ENCODE measurements at places on chromosomes 12 and 14.

DNA sequence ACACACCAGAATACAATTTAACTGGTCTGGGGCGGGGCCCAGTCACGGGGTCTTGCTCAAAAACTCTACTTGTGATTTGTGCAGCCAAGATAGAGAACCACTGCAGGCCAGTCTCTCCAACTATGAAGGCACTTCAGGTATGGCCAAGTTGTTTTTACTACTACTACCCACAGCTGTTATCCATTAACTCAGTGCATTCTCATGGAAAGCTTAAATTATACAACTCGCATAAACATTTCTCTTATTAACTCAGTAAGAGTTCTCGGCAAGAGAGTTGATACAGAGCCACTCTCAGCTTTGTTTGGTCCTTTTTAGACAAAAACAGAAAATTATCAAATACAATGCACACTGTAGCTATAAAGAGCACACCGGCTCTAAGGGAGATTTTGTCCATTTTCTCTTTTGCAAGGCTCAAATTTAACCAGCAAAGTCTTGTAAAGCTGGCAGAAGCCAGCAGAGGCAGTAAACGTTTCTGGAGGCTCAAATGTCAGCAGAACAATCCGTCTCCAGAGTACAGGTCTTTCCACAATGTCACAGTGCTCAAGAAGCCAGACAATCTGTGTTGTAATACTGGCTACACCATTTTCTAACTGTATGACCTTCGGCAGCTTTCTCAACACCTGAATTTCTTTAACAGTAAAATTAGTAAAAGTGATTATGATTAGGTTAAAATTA is 85.9 kb downstream of the PTGER2 start:
- H3K27ac ChIP-seq: no peak overlapping the region
- H3K4me1 ChIP-seq: no peaks in the 10 kb centered on the region
- H3K4me3 ChIP-seq: no peak overlapping the region
- DNase-seq: no peak

DNA sequence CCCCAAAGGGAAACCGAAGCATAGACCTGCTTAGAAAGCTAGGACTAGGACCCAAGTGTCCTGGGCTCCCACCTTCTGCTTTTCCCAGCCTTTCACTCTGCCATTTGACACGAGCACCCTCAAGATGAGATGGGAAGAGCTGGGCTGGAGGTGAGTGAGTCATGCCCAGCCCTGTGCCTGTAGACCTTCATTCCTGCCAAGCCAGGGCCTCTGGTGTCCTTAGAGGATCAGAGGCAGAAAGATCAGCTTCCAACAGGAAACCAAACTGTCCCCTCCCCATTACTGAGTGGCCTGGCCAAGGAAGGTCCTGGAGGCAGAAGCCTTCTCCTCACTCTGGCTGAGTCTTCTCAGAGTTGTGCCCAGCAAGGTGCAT is 3.5 kb downstream of the TMEM63C start:
- H3K27ac ChIP-seq: no peak overlapping the region
- no peak overlapping the region for H3K4me3 ChIP-seq
- no peak for DNase-seq
- H3K27me3 ChIP-seq: no peaks in the 10 kb centered on the region
- H3K36me3 ChIP-seq: no peaks in the 10 kb centered on the region
- H3K4me1 ChIP-seq: peaks cover 8% of the 10 kb centered on the region

GRCh38 chr12:34390171-34390841 is 368.0 kb downstream of the ALG10 start:
- H3K27ac ChIP-seq: no peak overlapping the region
- no peaks in the 10 kb centered on the region for H3K4me1 ChIP-seq
- no peaks in the 10 kb centered on the region for H3K36me3 ChIP-seq
- DNase-seq: peak; percentile 41

- no peaks in the 10 kb centered on the region for H3K36me3 ChIP-seq
- H3K27ac ChIP-seq: no peak overlapping the region
- no peak for DNase-seq
- no peaks in the 10 kb centered on the region for H3K27me3 ChIP-seq
- no peaks in the 10 kb centered on the region for H3K4me1 ChIP-seq
- H3K4me3 ChIP-seq: no peak overlapping the region
Observed at GRCh38 chr14:22297376-22297775, 291.6 kb downstream of the DAD1 start.

DNA sequence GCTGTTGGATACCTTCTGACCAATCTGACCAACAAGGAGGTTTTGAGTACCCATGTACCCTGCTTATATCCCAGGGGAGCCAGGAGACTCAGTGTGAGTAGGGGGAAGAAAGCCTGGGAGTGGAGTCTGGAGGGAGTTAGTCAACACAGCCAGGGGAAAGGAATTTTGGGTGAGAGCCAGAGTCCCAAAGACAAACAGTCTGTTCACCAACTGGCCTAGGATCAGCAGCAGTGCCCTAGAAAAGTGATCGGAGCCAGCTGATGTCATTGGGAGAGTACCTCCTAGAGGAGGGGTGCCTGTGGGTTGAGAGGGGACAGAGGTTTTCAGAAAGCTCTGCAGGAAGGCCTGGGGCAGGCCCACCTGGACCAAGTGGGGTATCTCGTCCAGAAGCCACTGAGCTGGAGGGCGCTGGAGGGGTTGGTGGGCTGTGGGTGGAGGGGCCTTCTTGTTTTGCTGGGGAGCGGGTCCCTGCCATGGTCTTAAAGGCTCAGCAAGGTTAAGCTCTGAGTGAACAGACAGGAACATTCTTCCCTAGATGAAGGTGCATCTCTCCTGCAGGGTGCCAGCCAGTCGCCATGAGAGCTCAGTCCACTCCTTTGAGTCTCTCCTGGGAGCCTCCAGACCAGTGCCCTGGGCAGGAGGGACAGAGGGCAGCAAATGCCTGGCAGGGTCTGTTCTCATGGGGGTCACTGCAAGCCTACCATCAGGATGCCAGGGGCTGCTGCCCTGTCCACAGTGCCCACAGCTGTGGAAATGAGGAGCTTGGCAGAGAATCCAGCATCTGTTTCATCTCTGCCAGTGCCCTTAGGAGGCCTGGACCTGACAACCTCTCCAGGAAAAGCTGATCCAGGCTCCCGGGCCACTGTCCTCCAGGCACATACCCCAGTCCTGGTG is 63.6 kb downstream of the CHGA start:
- peak overlapping the region; percentile 61 for H3K27ac ChIP-seq
- H3K27me3 ChIP-seq: no peaks in the 10 kb centered on the region
- peak; percentile 89 for DNase-seq
- H3K4me3 ChIP-seq: no peak overlapping the region
- H3K36me3 ChIP-seq: no peaks in the 10 kb centered on the region

GRCh38 chr14:83342590-83342989 is 1808.9 kb upstream of the SEL1L start:
- no peaks in the 10 kb centered on the region for H3K27me3 ChIP-seq
- H3K27ac ChIP-seq: no peak overlapping the region
- H3K4me1 ChIP-seq: no peaks in the 10 kb centered on the region
- no peaks in the 10 kb centered on the region for H3K36me3 ChIP-seq

DNA sequence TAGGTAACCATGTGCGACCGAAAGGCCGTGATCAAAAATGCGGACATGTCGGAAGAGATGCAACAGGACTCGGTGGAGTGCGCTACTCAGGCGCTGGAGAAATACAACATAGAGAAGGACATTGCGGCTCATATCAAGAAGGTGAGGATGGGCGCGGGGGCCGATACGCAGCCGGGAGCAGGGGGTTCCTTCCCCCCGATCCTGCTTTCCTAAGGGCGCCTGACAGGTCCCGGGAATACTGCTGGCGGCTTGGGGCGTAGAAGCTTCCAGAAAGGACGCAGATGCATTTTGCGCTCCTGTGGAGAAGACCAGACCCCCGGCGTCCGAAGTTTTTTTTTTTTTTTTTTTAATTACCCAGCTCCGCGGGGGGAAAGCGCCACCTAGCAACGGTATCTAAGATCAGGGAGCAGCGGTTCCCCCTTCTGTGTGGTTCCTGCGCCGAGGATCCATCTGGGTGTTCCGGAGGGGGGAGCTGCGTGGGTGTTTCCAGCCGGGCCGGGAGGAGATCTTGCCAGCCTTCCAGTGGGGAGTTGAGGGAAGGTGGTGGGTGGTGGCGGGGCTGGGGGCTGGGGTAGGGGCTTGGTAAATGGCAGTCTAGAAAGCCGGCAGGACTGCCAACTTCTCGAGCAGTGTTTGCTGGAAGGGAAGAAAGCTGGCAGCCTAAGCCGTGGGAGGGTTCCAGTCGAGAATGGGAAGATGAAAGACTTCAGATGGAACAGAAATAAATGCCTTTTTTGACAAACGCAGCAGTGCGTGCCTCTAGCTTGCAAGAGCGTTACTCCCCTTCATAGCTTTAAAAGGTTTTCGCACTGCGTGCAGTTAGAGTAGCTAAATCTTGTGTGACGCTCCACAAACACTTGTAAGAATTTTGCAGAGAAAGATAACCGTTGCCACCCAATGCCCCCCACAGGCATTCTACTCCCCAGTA is 764 bp downstream of the DYNLL1 start:
- no peaks in the 10 kb centered on the region for H3K27me3 ChIP-seq
- peak overlapping the region; percentile 83 for H3K4me3 ChIP-seq
- H3K4me1 ChIP-seq: peaks cover 6% of the 10 kb centered on the region
- peak; percentile 80 for DNase-seq

- H3K27me3 ChIP-seq: no peaks in the 10 kb centered on the region
- H3K27ac ChIP-seq: no peak overlapping the region
- H3K4me3 ChIP-seq: no peak overlapping the region
- DNase-seq: no peak
- no peaks in the 10 kb centered on the region for H3K36me3 ChIP-seq
- no peaks in the 10 kb centered on the region for H3K4me1 ChIP-seq
Observed at GRCh38 chr12:27900920-27901879, 71.3 kb downstream of the PTHLH start.

DNA sequence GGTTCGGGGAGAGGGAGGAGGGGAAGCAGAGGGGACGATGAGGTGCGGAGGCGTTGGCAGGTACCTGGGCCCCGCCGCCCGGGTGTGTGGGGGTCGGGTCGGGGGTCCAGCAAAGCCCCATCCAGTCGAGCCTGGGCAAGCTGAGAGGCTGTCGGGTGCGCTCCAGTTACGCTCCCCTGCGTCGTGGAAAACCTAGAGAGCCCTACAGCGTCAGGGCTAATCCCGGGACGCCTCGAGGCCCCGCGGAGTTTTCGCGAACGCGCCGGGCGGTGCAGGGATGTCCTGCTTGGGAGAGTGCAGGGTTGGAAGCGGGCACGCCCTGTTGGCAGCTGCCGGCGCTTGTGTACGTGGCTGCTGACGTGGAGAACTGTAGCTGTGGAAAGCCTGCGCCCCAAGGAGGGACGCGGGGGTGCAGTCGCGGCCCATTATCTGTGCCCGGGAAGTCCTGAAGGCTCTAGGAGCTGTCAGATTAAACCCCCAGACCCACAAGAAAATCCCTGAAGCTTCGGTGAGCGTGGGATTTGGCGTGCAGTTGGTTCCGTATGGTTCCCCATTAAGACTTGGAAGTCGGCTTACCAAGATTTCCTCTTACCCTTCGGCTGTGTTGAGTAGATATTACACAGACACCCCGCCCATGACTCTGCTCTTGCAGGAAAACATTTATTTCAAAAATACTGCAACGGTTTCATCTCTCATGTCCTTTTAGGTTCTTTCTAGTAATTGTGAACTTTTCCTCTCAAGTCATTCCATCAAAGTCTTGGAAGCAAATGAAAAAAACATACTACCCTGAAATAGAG is 11.3 kb upstream of the SLC38A2 start:
- H3K27me3 ChIP-seq: no peaks in the 10 kb centered on the region
- H3K36me3 ChIP-seq: no peaks in the 10 kb centered on the region
- DNase-seq: peak; percentile 97
- H3K27ac ChIP-seq: peak overlapping the region; percentile 95
- peaks cover 14% of the 10 kb centered on the region for H3K4me1 ChIP-seq
- peak overlapping the region; percentile 95 for H3K4me3 ChIP-seq

- no peaks in the 10 kb centered on the region for H3K4me1 ChIP-seq
- no peak for DNase-seq
- no peaks in the 10 kb centered on the region for H3K27me3 ChIP-seq
- H3K36me3 ChIP-seq: peaks cover 12% of the 10 kb centered on the region
Observed at GRCh38 chr14:89407856-89408255, 9.2 kb downstream of the FOXN3 start.

DNA sequence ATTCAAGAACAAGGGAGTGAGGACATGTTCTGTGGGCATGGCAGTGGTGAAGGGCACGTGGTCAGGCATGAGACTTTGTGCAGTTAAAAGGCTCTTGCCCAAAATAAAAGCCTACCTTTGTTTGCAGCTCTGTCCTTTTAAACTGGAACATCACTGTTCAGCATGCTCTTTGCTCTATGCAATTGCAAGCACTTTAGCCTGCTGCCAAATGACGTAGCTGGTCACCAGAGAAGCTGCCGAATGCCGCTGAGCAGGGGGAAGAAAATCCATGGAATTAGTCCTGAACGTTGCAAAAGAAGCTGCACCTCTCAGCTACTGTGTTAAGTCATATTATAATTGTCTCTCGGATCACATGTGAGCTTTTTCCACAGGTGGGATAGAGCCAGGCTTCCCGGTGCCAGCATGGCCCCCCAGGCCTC is 176.3 kb upstream of the DIO2 start:
- H3K36me3 ChIP-seq: no peaks in the 10 kb centered on the region
- DNase-seq: no peak
- no peak overlapping the region for H3K4me3 ChIP-seq
- no peaks in the 10 kb centered on the region for H3K4me1 ChIP-seq

DNA sequence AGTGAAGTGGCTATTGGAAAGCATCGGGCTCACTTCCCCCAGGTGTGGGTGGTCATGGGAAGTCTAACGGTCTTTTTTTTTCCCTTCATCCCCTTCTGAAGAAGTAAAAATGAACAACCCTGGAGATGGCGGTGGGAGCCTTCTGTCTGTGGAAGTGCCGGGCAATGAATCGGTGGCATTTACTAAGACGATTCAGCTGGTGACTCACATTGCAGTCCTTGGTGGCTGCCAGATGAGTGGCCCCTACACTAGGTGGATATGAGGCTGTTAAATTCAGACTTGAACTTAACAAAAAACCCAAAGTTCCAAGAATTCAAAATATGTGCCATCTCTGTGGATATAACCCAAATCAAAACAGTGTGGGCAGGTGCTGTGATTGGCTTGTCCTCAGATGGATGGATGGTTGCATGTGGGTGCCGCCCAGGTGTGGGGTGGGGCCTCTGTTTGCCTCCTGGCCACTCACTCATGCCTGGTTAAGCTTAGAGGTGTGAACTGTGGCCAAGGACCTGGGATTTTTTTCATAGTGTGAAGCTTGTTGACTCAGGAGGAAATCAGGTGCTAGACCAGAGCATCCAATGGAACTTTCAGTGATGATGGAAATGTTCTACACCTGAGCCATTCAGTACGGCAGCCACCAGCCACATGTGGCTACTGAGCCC is 176.7 kb upstream of the NOS1 start:
- no peak for DNase-seq
- no peak overlapping the region for H3K27ac ChIP-seq
- no peaks in the 10 kb centered on the region for H3K27me3 ChIP-seq
- no peak overlapping the region for H3K4me3 ChIP-seq

DNA sequence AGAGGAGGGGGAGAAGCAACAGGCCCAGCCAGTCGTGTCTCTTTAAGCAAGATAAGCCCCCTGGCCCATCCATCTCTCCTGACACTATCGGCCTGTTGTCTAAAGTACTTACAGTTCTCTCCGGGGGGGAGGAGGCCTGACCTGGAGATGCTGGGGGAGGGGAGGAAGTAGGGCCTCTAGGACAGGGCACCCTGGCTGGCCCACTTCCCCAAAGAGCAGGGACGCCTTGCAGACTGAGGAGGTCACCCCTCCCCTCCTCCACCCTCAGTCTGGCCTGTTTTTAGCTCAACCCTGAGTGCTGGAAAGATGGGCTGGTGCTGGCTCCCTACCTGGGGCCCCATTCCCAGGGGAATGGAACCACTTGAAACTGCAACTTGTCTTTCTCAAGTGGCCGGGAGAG is 70.3 kb downstream of the TBX5 start:
- H3K27me3 ChIP-seq: no peaks in the 10 kb centered on the region
- H3K36me3 ChIP-seq: no peaks in the 10 kb centered on the region
- no peak for DNase-seq
- no peaks in the 10 kb centered on the region for H3K4me1 ChIP-seq
- H3K4me3 ChIP-seq: no peak overlapping the region

- no peaks in the 10 kb centered on the region for H3K36me3 ChIP-seq
- H3K4me1 ChIP-seq: no peaks in the 10 kb centered on the region
- no peaks in the 10 kb centered on the region for H3K27me3 ChIP-seq
- no peak overlapping the region for H3K4me3 ChIP-seq
- no peak for DNase-seq
Observed at GRCh38 chr12:94545935-94546771, 86.5 kb upstream of the CEP83 start.
